ENCODE measurements at places on chromosomes 2 and 18.

DNA sequence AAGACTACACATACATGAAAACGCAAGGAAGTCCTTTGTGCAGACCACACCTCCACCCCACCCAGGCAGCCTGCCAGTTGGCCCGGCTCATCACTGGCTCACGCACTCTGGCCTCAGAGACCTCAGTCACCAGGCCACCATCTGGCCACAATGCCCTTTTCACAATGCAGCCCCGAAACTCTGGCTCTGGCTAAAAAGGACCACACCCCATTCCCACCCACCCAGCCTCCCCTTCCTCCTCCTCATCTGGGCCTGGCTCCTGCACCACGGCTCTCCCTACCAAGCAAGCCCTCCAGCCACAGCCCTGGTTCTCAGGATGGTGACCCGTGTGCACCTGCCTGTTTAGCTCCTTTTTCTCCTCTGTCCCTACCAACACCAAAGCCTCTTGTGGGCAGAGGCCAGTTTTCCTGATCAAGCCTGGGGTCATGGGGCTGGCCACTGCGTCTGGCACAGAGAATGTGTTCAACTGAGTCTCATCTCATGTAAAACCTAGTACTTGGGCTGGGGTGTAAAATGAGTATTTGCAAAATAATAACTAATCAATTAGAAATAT lies 7.4 kb downstream of the HDAC4 start:
- no peak for DNase-seq

- no peak for DNase-seq
These were observed 22.5 kb downstream of the FAM210A start for GRCh38 chr18:13703899-13704298.

DNA sequence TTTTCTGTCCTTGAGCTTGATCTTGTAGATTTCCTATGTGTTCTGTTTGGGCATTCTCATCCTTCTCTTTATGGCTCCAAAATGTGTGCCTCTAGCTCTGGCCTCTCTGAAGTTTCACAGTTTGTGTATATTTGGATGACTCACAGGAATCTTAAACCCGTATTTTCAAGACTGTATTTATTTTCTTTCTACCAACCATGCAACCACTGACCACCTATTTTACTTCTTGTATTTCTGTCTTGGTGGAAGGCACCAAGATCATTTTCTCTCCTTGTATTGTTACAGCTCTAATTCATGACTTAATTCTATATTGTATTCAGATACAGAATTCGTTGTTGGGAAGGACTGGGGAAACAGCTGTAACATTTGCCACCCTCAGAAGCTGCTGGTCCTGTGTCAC lies 39.5 kb downstream of the ACSL3 start:
- DNase-seq: no peak

DNA sequence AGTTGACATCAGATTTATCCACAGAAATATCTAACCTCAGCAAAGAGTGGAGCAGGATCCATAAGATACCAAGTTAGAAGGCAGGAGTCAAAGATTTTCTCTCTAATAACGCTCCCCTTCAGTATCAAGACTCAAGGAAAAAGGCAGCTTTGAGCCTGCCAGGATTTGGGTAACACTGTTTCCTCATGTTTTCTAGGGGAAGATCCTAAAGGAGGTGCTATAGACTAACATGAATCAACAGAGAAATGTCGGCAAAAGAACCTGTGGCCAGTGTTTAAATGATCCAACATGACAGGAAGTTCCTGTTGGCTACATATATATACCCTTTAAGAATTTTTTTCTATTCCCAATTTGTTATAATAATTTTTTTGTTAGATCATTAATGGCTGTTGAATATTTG lies 402.3 kb downstream of the TGIF1 start:
- DNase-seq: peak; percentile 40

DNA sequence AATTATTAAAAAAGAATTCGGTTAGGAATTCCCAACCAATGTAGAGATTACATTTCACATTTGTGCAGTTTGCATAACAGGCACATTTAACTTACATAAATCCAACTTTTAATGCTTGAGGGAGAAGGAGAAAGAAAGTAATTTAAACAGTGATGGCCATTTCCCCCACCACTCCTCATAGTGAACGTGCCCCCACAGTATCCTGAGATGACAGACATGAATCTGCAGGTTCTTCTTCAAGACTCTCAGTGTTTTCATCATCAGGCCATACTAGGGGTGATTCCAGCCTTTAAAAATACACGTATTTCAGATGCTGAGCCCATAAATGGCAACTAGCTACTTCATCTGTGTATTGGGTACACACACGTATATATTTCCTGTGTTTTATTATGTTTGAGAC lies 51.3 kb upstream of the WIPF1 start:
- DNase-seq: no peak

DNA sequence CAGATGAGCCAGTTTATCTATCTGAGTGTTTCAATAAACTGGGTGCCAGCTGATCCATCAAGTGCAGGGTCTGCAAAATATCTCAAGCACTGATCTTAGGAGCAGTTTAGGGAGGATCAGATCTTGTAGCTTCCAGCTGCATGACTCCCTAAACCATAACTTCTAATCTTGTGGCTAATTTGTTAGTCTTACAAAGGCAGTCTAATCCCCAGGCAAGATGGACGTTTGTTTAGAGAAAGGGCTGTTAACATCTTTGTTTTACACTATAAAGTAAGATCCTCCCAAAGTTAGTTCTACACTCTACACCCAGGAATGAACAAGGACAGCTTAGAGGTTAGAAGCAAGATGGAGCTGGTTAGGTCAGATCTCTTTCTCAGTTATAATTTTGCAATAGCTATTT lies 28.7 kb upstream of the HNMT start:
- no peak for DNase-seq

DNA sequence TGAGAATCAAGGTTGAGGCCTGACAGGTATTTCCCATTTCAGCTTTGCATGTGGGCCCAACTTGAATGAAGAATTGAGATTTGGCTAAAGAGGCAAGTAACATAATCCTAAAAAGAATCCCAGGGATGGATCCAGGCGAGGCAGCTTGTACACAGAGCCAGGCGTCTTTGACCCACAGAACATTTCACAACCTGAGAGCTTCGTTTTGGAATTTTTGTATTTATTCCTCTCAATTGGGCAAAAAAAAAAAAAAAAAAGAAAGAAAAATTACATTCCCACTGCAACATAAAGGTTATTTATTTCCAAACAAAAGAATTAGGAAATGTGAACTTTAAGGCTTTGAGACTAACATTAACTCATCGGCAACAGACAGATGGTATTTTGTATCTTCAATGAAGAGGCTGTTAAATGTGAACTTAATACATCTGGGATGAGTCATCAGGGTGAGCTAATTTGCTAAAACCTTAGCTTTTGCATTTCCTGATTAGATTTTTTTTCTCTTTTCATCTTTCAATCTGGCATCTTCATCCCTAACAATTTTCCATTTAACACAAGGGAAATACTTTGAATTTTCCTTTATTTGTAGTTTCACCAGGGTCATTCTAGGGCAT lies 478.5 kb upstream of the TNP1 start:
- no peak for DNase-seq

DNA sequence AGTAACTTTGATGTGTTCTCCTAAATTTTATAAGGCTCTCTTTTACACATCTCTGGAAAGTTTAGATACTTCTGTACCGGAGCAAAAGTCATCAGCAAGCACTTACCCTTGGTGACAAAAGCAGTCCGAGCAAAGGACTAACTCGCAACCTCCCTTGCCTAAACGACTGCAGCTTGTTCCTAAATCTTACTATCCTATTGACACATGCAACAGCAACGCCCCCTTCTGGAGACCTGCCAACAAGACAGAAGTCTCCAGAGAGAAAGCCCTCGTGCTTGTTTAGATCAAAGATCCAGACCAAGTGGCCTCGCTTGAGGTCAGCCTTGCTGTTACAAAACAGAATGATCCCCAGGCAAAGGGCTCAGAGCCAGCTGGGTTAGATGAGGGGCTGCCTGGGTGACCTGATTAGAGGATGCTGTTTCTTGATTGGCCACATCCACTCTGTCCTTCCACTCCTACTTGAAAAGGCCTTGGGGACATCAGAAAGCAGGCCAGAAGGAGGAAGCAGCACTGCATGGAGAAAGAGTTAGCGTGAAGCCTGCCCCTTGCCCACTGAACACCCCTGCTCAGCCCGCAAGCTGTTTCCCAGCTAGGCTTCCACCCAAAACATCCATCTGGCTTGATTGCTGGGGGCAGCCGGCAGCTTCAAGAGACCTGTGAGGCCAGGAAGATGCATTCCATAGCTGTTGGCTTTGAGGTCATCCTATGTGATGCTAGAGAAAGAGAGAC lies 94.3 kb downstream of the HNRNPLL start:
- peak; percentile 82 for DNase-seq

- DNase-seq: peak; percentile 3
These were observed 40.1 kb upstream of the TAF1B start for GRCh38 chr2:9803023-9803805.

DNA sequence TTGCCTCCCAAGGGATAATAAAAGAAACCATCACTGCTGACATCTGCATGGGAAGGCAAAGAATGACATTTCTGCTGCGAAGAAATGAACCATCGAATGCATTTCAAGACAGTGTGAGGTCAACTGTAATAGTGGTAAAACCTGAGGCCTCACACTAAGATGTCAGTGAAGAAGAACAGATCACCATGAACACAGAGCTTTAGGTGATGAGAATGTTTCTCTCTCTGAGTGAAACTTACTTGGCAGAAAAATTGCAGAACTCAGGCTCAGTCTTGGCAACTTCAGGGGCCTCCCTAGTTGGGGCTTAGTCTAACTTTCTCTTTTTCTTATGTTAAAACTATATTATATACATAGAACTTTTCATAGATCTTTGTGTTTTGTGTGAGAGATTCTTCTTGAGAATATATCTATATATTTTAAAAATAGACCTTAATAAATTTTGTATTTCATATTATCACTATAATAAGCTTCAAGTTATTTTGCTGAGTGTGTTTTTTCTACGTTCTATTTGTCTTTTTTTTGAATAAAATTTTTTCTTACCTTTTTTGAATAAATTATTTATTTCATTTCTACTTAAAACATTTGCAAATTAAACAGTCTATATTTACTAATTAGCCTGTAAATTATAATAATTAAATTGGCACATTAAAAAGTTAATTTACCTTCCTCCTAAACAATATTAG lies 427.5 kb upstream of the TRIB2 start:
- DNase-seq: no peak

GRCh38 chr2:12168791-12169388 lies 422.5 kb downstream of the LPIN1 start:
- DNase-seq: no peak

DNA sequence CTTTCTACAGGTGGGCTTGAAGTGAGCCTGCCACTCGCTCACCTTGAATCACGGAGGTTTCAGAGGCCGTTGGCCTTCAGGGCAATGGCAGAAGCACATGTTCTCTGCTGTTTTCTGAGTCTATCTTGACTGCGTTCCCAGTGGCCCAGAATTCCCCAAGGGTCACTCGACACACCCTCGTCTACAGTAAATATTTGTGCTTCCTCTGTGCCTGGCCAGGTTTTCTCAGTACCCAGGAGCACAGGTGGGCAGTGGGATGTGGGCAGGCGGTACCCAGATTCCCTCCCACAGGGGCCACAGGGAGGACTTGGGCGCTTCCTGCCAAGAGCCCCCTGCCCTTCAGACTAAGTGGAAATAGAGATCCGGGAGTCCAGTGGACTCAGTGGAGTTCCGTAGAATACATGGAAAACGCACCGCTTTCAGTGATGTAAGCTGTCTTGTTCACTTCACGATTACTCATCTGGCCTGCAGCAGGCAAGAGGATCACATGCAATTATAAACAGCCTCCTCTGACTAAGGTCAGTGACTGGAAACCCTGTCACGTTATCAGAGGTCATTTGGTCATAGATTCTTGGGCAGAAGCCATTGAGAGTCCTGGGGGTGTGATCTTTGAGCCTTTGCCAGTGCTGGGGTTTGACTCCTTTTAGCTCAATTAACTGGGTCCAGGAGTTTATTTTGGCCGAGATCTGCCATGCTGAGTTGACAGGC lies 179.8 kb downstream of the NEDD4L start:
- DNase-seq: no peak

DNA sequence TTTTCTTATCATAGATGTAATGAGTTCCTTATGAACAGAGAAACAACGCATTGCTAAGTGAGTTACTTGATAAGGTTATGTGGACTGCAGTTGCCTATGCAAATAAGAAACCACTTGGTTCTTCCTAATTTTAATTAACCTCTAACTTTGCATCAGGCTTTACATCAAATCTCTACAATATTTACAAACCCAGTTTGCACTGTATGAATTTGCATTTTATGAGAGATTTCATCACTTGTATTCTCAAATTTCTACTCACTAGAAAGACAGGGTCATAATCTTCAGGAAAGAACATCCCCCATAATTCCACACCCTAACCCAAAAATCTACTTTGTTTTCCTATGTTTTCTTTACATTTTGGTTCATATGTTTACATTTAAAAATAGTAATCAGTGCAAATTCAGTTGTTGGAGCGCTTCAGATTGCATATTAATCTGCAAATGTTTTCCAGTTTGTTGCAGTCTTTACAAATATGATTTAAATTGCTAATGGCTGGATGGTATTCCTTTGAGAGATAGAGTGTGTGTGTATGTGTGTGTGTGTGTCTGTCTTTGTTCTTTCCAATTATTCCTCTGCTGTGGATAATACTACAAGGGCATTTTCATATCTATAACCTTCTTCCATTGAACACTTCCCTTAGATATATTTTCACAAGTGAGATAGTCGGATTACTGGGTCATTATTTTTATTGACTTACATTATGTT lies 106.1 kb downstream of the COL4A4 start:
- no peak for DNase-seq

- no peak for DNase-seq
These were observed 89.2 kb downstream of the DOCK10 start for GRCh38 chr2:224952936-224953657.

GRCh38 chr2:239893236-239893515 lies 132.0 kb downstream of the NDUFA10 start:
- DNase-seq: no peak

GRCh38 chr2:214203214-214203613 lies 207.6 kb upstream of the VWC2L start:
- no peak for DNase-seq

DNA sequence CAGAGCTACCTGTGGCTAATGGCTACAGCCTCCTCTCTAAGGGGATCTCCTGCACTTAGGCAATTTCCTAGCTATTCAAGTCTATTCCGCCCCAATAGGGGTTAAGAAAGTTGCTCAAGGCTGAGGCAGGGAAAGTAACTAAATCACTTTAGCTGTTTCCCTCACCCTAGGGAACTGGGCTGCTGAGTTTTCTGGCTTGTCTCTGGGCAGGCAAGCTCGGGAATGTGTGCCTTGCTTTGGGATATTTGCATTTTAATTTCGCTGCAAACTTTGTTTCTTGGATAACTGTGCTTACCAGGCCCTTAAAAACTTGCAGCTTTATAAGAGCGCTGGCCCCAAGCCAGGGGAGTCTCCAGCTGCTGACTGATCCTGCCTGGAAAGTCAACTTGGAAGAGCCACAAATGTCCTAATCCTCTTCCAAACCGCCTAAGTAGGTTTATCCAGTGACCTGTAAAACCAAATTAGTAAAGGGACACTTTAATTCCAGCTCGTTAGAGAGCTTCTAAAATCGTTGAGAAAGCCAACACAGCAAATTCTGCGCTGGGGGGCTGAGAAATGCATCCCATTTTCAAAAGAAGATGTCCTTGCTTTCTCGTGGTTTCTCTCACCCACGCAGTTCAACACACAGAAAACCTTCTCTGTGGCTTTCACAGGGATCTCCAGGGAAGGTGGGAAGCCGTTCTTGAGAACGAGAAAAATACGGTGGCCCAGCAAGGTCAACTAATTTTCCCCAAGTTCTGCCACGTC lies 59.5 kb upstream of the SP3 start:
- no peak for DNase-seq

- DNase-seq: no peak
These were observed 31.8 kb downstream of the BCL2 start for GRCh38 chr18:63287691-63288220.
